ENCODE measurements at places on chromosomes 2 and 18.

DNA sequence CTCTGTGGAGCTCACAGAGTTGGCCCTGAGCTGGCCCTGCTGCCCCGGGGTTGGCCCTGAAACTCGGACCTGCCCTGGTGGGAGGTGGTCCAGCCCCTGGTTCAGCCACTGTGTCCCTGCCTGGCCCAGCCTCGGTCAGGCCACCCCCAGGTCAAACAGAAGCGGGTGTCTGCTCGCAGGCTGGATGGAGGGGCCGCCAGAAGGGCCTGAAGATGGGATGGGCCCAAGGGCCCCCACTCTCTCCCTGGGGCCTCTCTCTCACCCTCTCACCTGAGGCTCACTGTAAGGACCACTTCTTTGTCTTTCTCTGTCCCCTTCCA, 25.1 kb upstream of the B3GNT7 start:
- DNase-seq, result no peak

GRCh38 chr2:86584151-86584913, 21.1 kb upstream of the CHMP3 start:
- DNase-seq, result no peak

GRCh38 chr18:24629921-24630320, 169.5 kb downstream of the HRH4 start:
- no peak for DNase-seq

GRCh38 chr2:31269087-31269486, 35.1 kb downstream of the EHD3 start:
- DNase-seq, result no peak

GRCh38 chr2:56333812-56334485, 150.2 kb downstream of the CCDC85A start:
- DNase-seq, result no peak

GRCh38 chr18:63472380-63472779, 4.4 kb upstream of the SERPINB5 start:
- no peak for DNase-seq

GRCh38 chr2:203763241-203763937, 57.0 kb downstream of the CD28 start:
- no peak for DNase-seq

GRCh38 chr2:30502310-30502709, 55.3 kb downstream of the LCLAT1 start:
- no peak for DNase-seq

GRCh38 chr2:73134471-73134870, 21.7 kb upstream of the RAB11FIP5 start:
- no peak for DNase-seq

GRCh38 chr2:123732563-123732962, 292.5 kb upstream of the CNTNAP5 start:
- no peak for DNase-seq

GRCh38 chr2:20917287-20917660, 94.4 kb upstream of the LDAH start:
- no peak for DNase-seq

DNA sequence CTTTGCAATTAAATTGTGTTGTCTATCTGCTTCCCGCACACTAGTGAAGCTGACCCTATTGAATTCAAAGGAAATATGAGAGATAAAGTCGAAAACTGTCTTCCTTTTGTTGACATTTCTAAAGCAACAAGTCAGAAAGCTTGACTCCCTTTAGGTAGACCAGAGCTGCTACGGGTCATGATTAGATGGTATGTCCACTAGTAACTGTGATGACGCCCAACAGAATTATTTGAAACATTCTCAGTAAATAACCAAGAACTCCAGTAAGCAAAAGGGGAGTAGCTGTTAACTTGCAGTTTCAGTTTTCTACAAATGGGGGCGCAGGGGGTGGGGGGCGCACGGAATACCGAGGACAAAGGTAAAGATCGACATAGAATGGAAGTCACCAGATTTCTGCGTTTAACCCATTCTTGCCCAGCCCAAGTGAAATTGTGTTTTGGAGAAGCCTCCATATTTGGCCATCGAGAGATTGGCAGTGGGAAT, 56.4 kb downstream of the CRIM1 start:
- no peak for DNase-seq

- DNase-seq, result no peak
These were observed 891 bp upstream of the KHK start for GRCh38 chr2:27085673-27086089.

DNA sequence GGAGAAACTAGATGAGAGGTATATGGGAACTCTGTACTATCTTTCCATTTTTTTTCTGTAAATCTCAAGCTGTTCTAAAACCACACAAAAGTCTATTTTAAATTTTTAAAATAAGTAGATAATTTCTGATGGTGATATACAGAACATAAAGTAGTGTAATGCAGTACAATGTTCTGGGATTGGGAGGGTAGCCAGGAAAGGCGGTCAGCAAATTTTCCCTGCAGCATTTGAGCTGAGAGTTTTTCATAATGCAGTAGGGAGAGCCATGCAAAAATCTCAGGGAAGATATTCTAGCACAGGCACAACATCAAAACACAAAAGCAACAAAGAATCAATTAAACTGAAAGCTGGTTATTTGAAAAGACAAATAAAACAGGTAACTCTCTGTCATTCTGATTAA, 141.5 kb downstream of the NCKAP5 start:
- no peak for DNase-seq

DNA sequence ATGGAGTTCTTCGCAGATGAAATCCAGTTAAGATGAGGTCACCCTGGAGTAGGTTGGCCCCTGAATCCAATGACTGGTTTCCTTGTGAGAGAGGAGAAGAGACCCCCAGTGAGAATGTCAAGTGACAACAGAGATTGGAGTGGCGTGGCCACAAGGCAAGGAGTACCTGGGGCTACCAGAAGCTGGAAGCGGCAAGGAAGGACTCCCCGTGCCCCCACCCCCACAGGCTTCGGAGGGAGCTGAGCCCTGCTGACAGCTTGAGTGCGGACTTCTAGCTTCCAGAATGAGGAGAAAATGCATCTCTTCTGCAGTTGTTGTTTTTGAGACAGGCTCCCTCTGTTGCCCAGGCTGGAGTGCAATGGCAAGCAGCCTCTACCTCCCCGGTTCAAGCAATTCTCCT, 78.0 kb upstream of the HPCAL1 start:
- DNase-seq, result no peak

DNA sequence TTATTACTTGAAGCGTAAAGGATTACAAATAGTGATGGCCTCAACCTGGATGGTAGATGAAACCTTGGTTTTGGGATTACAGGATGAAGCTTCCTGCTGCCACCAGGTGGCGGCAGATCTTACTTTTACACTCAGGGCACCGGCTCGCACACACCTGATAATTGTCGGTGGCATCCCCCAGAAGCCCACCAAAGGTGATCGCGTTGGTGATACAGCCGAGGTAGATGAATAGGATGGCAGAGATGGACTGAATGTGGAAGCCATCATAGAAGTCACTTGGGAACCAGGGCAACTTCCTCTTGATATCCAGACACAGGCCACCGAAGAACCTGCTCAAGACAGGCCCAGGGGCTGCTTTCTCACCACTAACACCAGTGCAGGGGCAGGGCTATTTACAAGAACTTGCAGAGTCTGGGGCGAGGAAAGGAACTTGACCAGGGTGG, 51.8 kb downstream of the MTHFD2 start:
- DNase-seq, result peak; percentile 17

DNA sequence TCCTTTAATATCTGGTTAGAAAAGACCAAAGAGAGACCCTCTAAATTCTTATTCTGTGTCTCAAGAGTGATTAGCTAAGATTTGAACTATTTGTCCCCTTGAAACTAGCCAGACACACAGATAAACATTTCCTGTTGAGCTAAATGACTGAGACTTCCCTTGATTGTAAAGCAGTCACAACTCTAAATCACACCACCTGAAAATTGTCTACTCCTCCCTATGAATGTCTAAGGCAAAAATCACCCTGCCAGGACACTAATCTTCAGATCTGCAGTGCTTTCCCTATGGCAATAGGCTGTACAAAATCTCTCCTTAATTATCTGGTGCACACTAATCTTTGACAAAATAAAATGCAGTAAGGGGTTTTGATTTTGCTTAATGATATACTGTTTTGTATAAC, 200.5 kb upstream of the GULP1 start:
- no peak for DNase-seq

GRCh38 chr2:179036353-179036905, 13.5 kb downstream of the CCDC141 start:
- DNase-seq, result no peak

GRCh38 chr18:48375150-48375800, 33.9 kb downstream of the ZBTB7C start:
- no peak for DNase-seq

DNA sequence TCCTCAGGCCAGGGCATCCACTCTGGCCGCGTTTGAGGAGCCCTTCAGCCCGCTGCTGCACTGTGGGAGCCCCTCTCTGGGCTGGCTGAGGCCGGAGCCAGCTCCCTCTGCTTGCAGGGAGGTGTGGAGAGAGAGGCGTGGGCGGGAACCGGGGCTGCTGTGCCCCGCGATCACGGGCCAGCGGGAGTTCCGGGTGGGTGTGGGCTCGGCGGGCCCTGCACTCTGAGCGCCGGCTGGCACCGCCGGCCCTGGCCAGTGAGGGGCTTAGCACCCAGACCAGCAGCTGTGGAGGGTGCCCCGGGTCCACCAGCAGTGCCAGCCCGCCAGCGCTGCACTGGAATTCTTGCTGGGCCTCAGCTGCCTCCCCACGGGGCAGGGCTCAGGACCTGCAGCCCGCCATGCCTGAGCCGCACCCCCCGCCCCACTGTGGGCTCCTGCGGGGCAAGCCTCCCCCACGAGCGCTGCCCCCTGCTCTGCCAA, 1.9 kb upstream of the ABHD3 start:
- no peak for DNase-seq

- no peak for DNase-seq
These were observed 31.0 kb downstream of the TGIF1 start for GRCh38 chr18:3480827-3481573.

DNA sequence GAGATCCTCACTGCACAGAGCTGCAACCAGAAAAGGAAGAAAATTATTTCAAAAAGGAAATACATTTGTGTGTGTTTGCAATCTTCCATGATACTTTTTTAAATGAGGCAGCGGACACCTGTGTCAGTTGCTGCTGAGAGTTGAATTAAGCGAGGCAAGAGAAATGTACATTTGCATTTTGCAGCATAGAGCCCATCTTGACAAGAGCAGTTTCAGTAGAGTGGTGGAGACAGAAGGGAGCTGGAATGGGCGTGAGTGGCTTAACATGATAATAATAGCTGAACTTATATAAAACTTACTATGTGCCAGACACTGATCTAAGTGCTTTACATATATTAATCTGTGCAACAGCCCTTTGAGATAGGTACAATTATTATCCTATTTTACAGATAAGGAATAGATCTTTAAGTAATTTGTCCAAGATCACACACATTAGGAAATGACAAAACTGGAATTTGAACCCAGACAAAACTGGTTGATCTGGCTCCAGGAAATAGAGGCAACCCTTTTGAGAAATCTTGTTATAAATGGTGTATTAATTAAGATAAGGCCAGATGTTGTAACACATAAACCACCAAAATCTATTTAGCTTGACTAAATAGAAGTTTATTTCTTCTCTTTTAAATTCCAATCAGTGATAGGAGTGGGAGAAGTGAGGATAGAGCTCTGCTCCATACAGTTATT, 68.7 kb downstream of the SDC1 start:
- no peak for DNase-seq

GRCh38 chr2:130380096-130380934, 24.5 kb downstream of the PTPN18 start:
- DNase-seq, result no peak

- no peak for DNase-seq
These were observed 51.8 kb downstream of the PPP4R1 start for GRCh38 chr18:9562584-9562983.

DNA sequence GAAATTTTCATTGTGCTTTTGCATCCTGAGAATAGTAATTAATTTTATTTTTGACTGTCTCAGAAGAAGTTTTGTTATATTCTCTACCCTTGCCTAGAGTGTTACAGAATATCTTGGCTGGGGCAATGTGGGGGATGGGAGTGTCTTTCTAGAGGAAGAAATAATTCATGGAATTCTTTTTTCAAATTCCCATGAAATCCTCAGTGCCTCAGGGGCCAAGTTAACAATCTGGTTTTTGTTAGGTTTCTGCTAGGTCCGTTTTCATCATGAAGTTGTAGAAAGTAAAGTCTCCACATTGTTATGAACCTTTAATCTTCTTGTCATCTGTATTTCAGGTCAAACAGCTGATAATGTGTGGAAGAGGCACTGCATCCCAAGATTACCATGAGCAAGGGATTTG, 145.6 kb upstream of the GYPC start:
- DNase-seq, result no peak

- DNase-seq, result no peak
These were observed 42.4 kb downstream of the BMPR2 start for GRCh38 chr2:202418511-202418910.

DNA sequence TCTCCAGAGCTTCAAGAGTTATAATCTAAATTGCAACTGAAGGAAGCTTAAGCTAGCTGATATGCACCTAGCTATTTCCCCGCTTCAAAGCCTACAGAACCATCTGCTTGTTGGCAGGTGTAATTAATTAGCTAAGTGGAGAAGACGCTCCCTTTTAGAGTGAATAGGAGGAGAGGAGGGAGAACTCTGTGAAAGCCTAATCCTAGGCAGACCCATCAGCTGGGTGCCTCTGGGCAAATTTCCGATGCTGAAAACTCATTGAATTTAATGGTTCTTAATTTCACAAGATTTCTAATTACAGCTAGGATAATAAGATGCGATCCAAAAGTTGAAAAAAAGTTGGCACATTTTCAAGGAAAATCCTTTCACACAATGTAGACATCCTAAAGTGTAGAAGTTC, 735.9 kb downstream of the ERBB4 start:
- DNase-seq, result no peak

- DNase-seq, result no peak
These were observed 100.7 kb upstream of the FOSL2 start for GRCh38 chr2:28291811-28292440.

- DNase-seq, result no peak
These were observed 56.1 kb downstream of the BCL2 start for GRCh38 chr18:63263444-63263843.

DNA sequence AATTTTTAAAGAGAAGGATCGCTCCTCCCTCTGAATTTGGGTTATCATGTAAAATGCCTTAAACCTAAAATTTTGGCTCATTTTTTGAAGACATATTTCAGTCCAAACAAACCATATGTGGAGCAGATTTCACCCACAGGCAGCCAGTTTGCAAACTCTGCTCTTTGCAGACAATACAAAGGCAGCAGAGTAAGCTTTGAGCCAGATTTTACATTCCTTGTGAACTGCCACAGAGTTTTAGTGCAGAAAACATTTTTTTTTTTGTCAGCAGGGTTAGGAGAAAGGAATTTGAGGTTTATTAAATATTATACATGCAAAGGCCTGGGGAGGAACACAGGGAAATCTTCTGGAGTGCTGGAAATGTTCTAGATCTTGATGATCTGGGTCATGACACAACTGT, 171.9 kb upstream of the FN1 start:
- no peak for DNase-seq

GRCh38 chr2:152755029-152755428, 36.6 kb downstream of the ARL6IP6 start:
- DNase-seq, result no peak

- DNase-seq, result no peak
These were observed 123.8 kb downstream of the AFF3 start for GRCh38 chr2:100018341-100019193.
